ENCODE measurements at places on chromosomes 2 and 18.

DNA sequence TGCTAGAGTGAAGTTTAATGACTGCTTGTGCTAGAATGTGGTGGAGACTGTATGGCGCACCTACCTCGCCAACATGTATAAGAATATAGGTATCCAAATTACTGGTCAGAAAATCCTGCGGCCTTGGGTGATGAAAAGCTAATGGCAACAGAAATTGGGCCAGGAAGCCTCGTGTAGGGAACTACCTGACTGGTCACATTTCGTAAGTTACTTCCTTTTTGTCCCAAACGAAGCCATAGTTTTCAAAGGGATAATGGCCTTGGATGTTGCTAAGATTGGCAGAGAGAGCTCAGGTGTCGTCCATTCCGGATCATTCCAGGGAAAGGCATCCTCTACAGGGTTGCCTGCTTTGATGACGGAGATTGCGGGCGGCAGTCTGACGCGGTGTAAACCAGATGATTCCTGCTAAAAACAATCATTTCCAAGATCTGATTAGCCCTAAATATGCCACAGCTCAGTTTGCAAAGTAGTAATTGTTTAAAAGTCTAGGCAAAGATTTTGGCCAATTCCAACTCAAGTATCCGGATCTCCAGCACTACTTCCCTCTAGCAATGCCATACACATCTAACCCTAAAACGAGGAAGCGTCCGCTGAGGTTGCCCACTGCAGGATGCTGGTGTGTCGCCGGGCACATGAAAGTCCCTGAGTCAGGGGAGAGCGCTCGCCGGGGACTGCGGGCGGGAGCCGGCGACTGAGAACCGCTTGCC lies 708 bp upstream of the MALT1 start:
- peak overlapping the region; percentile 88 for H3K27ac ChIP-seq
- peak; percentile 59 for DNase-seq
- peaks cover 22% of the 10 kb centered on the region for H3K4me1 ChIP-seq
- no peaks in the 10 kb centered on the region for H3K27me3 ChIP-seq
- H3K4me3 ChIP-seq, result peak overlapping the region; percentile 90

- H3K36me3 ChIP-seq, result no peaks in the 10 kb centered on the region
- DNase-seq, result no peak
- H3K27ac ChIP-seq, result no peak overlapping the region
- no peak overlapping the region for H3K4me3 ChIP-seq
- H3K4me1 ChIP-seq, result peaks cover 7% of the 10 kb centered on the region
- no peaks in the 10 kb centered on the region for H3K27me3 ChIP-seq
Measured at GRCh38 chr18:23225503-23225902, 90.2 kb downstream of the CABLES1 start.

DNA sequence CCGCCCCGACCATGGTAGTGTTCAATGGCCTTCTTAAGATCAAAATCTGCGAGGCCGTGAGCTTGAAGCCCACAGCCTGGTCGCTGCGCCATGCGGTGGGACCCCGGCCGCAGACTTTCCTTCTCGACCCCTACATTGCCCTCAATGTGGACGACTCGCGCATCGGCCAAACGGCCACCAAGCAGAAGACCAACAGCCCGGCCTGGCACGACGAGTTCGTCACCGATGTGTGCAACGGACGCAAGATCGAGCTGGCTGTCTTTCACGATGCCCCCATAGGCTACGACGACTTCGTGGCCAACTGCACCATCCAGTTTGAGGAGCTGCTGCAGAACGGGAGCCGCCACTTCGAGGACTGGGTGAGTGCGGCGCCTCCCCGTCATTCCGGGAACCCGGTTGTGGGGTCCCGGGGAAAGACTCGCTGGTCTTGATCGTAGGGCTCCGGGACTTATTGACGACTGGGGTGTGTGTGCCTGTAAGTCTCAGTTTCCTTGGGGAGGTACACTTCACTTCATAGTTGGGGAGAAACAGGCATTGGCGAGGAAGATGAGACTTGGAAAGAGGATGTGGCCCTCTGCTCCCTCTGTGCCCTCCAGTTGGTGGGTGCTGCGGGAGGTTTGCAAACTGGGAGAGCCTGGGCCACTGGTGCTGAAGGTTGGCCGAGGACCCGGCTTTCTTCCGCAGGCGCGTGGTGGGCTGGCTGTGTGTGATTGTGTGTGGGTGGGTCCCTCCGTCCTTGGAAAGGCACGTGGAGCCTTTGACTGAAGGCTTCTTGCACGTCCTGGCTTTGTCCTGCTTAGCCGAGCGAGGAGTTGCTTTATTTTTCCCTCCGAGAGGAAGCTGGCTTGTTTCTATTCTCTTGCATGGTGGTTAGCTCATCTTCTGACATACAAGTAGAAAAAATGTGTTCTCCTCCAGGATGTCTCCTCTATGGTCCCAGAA lies 886 bp downstream of the PRKCE start:
- DNase-seq, result peak; percentile 46
- peaks cover 13% of the 10 kb centered on the region for H3K4me1 ChIP-seq
- peak overlapping the region; percentile 84 for H3K4me3 ChIP-seq
- peaks cover 72% of the 10 kb centered on the region for H3K27me3 ChIP-seq
- H3K36me3 ChIP-seq, result no peaks in the 10 kb centered on the region

- H3K4me1 ChIP-seq, result no peaks in the 10 kb centered on the region
- H3K4me3 ChIP-seq, result no peak overlapping the region
- DNase-seq, result no peak
Measured at GRCh38 chr2:151860210-151860609, 32.0 kb upstream of the ARL5A start.

- H3K36me3 ChIP-seq, result no peaks in the 10 kb centered on the region
- H3K4me1 ChIP-seq, result no peaks in the 10 kb centered on the region
- no peak for DNase-seq
- no peak overlapping the region for H3K27ac ChIP-seq
- H3K27me3 ChIP-seq, result no peaks in the 10 kb centered on the region
Measured at GRCh38 chr2:41989501-41990180, 58.2 kb upstream of the PKDCC start.

- H3K36me3 ChIP-seq, result no peaks in the 10 kb centered on the region
- H3K4me3 ChIP-seq, result no peak overlapping the region
- no peaks in the 10 kb centered on the region for H3K4me1 ChIP-seq
- no peak for DNase-seq
- H3K27me3 ChIP-seq, result no peaks in the 10 kb centered on the region
Measured at GRCh38 chr2:149986861-149987260, 399.3 kb upstream of the MMADHC start.

- H3K36me3 ChIP-seq, result peaks cover 8% of the 10 kb centered on the region
- no peaks in the 10 kb centered on the region for H3K27me3 ChIP-seq
- H3K27ac ChIP-seq, result no peak overlapping the region
- H3K4me3 ChIP-seq, result no peak overlapping the region
Measured at GRCh38 chr2:152062125-152063091, 36.4 kb downstream of the CACNB4 start.

All from GM23338 (cell line).